ENCODE measurements at places on chromosomes 16 and 17. TPM values are rescaled to one million over a fixed set of nuclear protein-coding genes. Genes with fewer than 3 reads are reported as not detected.

DNA sequence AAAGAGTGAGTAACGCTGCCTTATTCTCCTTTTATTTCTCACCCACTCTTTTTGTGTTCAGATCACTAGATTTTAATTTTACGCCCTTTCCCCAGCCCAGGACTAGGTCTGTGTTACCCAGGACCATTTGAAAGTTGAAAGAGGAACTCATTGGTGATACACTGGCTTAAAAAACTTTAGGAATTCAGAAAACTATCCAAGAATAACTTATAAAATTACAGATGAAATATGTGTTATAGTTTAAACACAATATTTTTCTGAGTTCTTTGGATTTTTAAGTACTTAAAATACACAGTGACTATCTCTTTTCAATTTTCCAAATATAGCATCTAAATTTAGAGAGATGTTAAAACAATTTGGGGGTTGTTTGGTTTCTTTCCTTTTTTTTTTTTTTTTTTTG, 385.2 kb downstream of the CDH13 start:
- no peak for DNase-seq

The GNAO1 gene
- polyA plus RNA-seq = 5.7 TPM

The CACNG4 gene
- 3.5 TPM for polyA plus RNA-seq

The CCL8 gene
- polyA plus RNA-seq = 0.15 TPM

The NACA2 gene
- polyA plus RNA-seq = 3.3 TPM

DNA sequence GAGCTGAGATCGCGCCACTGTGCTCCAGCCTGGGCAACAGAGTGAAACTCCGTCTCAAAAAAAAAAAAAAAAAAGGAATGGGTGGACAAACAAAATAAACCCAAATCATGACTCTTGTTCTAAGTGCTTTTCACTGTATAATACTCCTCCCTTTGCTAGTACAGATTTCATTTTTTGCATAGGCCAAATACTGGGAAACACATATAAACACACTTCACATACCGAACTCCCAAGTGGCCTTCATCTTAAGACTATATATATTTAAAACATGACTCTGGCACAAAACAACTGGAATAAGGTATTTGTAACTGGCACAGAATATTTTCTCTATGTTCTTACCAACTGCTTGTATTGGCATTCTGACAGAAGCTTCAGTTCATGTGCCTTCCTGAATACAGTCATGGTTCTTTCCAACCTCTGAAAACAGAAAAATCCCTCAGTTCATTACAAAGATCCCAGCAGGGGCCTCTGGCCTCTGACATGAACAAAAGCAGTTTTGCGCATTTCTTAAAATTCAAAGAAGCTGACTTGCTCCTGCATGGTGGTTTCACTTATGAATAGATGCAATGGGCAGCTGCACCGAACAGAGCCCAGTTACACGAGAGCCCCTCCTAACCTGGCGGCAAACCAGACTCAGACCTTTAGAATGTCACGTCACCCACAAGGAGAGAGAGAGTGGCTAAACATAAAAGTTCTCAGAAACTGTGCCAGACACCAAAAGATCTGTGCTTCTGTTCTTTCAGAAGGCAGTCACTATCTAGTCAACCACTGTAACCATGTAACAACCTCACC, 19.1 kb upstream of the COPRS start:
- no peak for DNase-seq

GRCh38 chr16:12573730-12574383, 229.8 kb downstream of the CPPED1 start:
- DNase-seq = peak; percentile 26

GRCh38 chr16:81940781-81941560, 70.3 kb downstream of the SDR42E1 start:
- DNase-seq = peak; percentile 36

GRCh38 chr16:70777496-70777895, 23.5 kb downstream of the VAC14 start:
- no peak for DNase-seq

Data from left kidney (tissue), 8 donors.